ENCODE measurements at places on chromosomes 5 and 9.
A peak's percentile ranks its signal among the peaks of the same experiment; 100 is the strongest.

DNA sequence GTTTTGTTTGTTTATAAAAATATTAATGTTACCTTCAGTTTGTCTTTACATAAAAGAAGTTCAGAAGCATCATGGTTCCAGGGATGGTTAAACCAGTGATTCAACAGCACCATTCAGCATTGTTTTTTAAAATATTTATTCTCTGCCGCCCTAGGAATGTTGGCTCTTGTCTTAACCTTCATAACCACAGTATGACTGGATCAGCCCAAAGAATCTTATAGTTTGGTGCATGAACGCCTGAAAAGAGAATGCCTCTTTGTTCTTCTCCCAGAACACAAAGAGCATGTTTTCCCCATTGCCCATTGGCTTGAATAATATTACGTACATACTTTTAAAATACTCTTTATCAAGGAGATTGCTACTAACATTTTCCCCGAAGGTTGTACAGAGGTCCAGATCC lies 413.4 kb downstream of the ANXA1 start:
- no peak for DNase-seq

GRCh38 chr9:120186276-120186675 lies 393.7 kb downstream of the CDK5RAP2 start:
- no peak for DNase-seq

GRCh38 chr9:120688758-120689157 lies 25.5 kb downstream of the MEGF9 start:
- no peak for DNase-seq

- no peak for DNase-seq
These were observed 108.8 kb downstream of the ANXA1 start for GRCh38 chr9:73260506-73260905.

DNA sequence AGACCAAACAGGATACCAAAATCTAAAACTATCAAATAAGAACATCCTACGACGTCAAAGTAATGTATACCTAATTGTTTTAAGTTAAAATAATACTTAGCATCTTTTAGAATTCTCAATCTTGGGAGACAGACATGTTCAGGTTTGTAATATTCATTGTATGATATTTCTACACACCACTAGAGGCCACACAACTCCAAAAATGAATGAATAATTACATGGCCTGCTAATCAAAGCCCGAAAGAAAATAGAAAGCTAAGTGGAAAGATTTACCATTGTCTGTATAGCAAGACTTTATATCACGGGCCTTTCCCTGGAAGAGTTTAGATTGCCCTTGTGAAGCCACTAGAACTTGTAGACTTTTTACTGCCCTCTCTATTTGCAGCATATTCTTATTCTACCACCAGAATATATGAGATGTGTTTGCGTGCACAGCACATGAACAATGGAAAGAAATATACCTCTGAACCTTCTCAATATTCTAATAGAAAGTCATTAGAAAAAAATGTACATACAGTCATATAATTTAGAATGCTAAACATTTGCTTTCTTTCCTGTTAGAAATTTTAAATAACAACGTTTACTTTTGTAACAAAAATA lies 380.1 kb upstream of the NUDT12 start:
- DNase-seq, result no peak

DNA sequence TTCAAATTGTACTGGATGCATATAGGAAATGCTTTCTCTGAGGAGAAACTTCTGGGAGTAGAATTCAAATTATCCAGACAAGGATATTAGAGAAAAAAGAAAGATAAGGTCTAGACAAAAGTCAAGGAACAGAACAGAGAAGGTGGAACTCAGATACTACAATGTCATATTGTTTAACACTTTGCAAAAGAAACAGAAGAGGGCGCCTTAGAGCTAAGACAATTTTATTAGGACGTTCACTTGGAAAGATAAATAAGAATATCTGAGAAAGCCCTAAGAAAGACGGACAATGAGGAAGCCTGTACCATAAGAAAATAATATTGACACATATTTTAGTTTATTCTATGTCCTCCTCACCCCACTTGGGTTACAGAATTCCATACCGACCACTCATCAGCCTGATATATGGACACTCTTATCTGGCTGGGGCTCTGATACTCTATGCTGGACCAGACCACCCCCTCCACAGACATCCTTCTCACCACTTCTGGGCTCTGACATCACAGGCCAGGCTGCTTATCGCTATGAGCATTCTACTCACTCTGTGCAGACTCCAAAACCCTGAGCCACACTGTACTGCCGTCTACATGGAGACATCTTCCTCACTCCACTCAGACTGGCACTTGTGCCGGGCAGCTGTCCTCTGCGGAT lies 9.1 kb upstream of the AK3 start:
- peak; percentile 81 for DNase-seq

DNA sequence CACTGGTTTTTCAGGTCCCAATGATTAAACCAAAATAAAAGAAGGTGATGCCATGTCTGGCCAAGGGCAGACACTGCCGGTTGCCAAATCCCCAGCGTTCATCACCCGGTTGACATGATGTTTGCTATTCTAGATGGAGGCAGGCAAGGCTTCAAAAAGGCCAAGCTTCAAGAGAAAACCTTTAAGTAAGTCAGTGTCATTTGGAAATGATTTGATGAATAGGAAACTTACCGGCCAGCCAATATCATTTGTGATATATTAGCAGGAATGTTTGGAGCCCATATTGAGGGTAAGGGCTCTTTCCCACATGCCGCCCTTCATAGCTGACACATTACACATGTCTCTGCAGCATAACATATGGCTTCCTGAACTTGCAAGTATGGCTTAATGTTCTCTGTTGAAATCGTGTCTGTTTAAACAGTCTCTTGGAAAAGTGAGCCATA lies 89.5 kb upstream of the TTC23L start:
- no peak for DNase-seq

DNA sequence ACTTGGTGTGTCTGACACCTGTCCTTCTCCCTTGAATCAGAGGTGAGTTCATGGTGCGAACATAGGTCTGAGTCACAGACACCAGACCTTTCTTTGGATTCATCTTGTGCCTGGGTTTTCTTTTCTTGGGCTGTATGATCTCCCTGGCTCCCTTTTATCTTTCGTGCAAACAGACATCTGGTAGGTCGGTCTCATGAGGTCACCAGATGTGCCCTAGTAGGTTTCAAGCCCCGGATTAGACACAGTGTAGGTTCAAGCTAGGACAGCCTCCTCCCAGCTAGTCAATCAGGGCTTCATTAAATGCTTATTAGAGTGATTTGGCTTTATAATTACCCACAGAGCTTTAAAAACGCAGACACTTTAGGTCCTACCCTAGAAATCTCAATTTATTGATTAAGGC lies 106.0 kb upstream of the MYO10 start:
- no peak for DNase-seq

GRCh38 chr9:6938873-6939272 lies 181.1 kb downstream of the KDM4C start:
- no peak for DNase-seq

DNA sequence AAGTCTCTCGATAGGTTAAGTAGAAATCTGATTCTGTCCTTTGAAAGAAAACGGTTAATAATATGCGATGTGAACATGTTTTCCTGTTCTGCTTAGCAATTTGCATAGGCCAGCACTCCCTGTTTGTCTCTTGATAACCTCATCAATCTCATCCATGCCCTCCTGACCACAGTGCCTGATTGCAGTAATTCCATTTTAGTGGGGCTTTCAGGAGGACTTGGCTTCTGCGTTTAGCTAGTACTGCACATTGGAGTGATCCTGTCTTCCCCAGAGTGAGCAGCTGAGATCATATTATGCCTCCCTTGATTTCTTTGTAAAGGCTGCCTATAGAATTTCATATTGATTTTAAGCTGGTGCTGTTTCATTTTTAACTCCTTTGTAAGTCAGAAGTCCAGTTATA lies 335.9 kb upstream of the ISL1 start:
- no peak for DNase-seq

DNA sequence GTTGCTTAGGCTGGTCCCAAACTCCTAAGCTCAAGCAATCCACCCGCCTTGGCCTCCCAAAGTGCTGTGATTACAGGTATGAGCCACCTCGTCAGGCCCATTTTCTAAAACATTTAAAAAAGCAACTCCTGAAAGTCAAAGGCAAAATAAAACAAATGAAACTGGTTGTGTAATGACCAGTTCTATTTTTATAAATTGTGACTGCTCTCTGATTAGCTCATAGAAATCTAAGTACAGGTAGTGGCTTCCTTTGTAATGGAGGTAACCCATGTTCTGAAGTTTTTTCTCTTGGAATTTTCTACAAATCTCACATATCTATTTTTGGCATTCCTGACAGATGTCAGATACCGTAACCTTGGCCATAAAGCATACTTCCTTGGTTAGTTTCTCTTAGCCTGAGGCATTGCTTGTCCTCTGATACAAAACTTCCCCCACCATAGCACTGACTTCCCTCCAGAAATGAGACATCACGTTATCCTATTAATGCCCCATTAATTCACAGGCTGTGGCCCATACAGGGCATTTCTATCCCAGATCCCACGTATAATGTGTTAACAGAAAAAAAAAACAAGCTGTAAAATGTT lies 14.1 kb upstream of the AK3 start:
- DNase-seq, result no peak

DNA sequence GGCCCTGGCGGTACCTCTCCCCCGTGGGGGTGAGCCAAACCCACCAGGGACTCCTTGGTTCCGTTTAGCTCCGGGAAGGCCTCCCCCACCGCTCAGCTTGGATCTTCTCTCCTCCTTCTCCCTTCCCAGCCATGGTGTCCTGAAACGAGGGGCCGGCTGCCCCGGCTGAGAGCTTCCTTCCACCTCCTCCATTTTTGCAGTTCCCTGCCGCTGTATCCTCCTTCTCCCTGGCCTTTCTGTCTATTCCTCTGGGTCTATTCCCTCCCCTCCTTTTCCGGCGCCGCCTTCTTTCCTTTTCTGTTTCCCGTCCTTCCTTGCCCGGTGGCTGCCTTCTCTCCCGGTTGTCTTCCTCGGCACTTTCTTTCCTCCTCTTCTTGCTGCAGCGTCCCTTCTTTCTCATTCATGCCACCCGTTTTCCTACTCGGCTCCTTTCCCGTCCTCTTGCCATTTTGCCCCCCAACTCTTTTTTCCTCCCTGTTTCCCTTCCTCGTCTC lies 110.4 kb downstream of the LIFR start:
- no peak for DNase-seq

- no peak for DNase-seq
These were observed 33.9 kb upstream of the BRD3 start for GRCh38 chr9:134101623-134102149.

- no peak for DNase-seq
These were observed 45.4 kb downstream of the RAB14 start for GRCh38 chr9:121156263-121156731.

- no peak for DNase-seq
These were observed 2.3 kb upstream of the ACSL6 start for GRCh38 chr5:132013711-132014110.

DNA sequence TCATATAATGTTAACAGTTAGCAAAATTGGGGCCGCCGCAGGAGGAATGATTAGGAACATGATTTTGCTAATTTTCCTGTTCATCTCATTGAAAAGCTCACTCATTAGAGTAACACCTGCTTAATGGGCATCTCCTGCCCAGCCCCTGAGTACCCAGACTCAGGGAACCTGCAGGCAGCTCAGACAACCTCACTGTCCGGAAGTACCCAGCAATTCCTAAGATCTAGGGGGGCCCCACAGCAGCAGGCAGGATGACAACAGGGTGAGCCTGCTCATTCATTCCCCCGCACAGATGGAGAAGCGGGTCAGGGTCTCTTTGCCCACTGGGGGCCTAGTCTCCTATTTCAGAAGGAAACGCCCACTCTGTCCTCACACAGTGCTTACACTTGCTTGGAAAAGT lies 12.6 kb downstream of the FAM78A start:
- DNase-seq, result no peak

- no peak for DNase-seq
These were observed 39.0 kb downstream of the FAM78A start for GRCh38 chr9:131237291-131237690.

GRCh38 chr9:92685022-92685421 lies 15.1 kb upstream of the IPPK start:
- no peak for DNase-seq

DNA sequence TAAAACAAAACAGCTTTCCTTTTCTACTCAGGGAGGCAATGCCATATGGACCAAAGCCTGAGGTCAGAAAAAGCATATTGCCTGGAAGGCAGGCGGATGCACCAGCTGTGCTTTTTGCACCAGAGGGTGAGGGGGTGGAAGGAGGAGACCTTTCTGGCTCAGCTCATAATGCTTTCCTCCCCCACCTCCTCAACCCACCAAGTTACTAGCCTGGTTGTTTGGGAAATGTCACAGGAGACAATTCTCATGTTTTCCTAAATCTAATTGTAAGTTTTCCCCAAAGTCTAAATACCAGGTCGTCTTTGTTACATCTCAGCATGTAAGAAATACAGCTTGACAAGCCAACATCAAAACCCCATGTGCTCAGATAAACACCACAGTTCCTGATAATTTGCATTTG lies 72.6 kb upstream of the DMRTA1 start:
- DNase-seq, result no peak

DNA sequence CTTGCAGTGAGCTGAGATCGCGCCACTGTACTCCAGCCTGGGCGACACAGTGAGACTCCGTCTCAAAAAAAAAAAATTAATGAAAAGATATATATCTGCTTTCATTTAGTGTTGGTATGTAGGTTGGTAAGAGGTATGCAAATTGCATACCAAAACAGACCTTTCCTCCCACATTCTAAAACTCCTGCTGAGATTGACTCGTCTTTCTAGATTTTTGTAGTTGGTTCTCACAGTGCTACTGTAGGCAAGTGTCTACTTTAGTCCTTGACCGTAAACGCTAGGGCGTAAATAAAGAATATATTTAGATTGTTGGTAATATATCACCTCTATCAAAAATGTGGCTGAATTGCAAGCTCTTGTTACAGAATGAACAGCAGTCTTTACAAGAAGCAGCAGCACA lies 445.9 kb downstream of the CHSY3 start:
- DNase-seq, result no peak

DNA sequence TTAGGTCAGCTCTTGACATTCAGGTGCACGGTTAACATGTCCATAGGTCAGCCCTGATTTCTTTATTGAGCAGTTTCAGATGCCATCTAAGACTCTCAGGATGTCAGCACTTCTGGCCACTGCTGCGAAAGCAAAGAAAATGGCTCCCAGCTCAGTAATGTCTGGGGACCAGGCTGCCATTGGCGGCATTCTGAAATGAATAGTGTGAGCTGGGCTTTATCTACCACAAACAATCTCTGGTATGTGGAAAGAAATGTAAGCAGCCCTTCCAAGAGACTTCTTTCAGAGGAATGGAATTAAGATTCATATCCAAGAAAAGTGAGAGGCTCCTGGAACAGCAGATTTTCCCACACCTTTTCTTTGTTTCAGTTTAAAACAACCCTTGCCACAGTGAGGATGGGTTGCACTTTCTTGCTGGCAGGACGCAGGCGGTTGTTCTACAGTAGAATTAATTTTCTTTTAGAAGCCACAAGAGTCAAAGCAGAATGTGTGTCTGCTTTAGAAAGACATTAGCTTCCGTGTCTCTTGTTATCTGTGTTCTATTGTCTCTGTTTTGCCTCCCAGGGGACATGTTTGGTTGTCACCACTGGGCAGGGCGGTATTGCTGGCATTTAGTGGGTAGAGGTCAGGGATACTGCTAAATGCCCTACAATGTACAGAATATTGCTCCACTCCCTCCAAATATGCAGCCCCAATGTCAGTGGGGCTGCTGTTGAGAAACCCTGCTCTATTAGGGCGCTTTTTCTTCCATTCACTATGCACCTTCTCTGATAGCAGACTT lies 149.9 kb upstream of the ANKH start:
- DNase-seq, result no peak

- peak; percentile 73 for DNase-seq
These were observed 1.6 kb downstream of the SKP1 start for GRCh38 chr5:134174841-134175839.

GRCh38 chr9:104090578-104090977 lies 3.5 kb upstream of the SMC2 start:
- DNase-seq, result no peak

Measured in erythroblast (primary cell).